ENCODE measurements at places on chromosomes 3 and 15.
A peak's percentile ranks its signal among the peaks of the same experiment; 100 is the strongest.

GRCh38 chr3:71421820-71422566, 161.5 kb downstream of the FOXP1 start:
- no peak for DNase-seq

GRCh38 chr3:45413172-45413765, 24.9 kb downstream of the LARS2 start:
- no peak for DNase-seq

GRCh38 chr15:33492434-33493052, 181.8 kb downstream of the RYR3 start:
- DNase-seq = no peak

GRCh38 chr15:25862472-25863110, 536 bp downstream of the ATP10A start:
- DNase-seq = no peak

- DNase-seq = peak; percentile 28
These were observed 50.3 kb downstream of the LHFPL4 start for GRCh38 chr3:9503283-9503682.

GRCh38 chr3:274927-275326, 78.4 kb downstream of the CHL1 start:
- DNase-seq = no peak

DNA sequence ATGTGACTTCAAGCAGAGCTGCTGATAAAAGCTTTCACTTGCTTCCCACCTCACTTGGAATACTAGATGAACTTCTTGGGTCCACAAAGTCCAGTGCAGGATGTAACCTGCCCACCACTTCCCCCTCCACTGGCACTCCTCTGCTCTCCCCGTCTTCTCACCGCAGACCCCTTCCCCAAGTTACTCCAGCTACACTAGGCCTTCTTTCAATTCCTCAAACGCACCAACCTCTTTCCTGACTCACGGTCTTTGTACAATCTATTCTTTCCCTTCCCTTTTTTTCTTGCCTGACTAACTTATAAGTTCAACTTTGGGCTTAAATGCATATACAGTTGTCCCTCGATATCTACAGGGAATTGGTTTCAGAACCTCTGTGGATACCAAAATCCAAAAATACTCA, 5.2 kb upstream of the ATP13A3 start:
- no peak for DNase-seq

DNA sequence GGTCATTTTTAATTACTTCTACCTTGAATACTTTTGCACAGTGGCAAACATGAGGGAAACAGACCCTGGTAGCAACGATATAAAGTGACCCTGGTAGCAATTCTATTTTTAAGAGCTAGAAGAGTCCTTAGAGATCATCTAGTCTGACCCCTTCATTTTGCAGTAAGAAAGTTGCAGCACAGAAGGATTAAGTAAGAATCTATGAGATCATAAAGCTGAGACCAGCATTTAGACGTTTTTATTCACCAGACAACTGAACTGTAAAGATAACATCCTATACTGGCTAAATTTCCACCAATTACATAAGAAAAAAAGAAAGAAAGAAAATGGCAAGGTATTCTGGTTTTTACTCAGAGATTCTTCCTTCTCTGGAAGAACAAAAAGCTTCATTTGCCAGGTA, 49.9 kb downstream of the LRRFIP2 start:
- DNase-seq = no peak

DNA sequence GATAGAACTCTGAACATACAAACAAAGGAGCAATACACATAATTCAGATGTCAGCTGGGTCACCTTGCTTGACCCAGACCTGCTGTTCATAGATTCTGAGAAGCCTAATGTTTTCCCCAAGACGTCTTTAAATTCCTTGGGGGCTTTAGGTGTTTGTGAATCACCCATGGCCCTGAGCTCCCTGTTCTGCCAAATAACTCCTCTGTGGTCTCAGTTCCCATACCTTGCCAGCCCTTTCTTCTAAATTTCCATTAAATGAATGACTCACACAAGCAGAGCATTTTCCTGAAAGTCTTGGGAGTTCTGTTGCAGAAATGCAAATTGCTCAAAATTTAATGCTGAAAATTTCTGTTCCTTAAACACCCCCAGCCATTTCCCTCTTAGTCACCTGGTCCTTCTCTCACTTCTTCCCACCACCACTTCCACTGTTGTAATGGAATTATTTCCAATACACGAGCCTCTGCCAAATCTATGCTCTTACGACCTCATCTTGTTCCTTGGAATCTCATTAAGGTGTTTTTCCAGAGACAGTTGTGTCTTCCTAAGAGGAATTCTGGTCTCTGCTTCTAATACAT, 33.4 kb upstream of the PSMD6 start:
- no peak for DNase-seq

DNA sequence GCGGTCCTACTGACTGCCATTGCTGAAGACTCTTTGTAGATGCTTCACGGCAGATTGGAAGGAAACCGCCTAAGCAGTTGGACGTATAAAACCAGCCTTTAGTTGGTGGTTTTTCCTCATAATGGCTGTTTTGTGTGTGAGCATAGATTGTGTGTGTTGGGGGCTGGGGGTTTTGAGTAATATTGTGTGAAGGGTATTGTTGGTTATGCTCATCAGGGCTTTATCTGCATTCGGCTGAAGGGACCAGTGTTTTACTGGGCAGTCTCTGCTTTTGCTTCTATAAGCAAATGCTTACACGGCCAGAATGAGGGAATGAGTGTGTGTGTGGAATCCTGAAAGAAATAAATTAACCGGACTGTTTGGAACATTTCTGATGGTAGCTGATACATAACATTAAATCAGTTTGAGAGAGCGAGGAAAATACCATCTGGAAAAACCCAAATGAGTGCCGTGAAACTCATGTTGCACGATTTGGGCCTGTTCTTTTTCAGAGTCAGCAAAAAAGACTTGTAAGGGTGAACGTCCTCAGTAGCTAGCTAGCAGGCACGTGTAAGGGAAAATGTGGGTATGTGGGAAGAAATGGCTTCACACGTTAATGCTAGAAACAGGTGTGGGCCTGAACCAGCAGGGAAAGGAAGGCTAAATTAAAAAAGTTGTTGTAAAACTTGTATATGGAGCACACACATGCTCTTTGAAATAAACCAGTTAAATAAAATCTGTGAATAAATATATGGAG, 1.9 kb downstream of the MITF start:
- no peak for DNase-seq

- DNase-seq = no peak
These were observed 9.2 kb upstream of the EPHA3 start for GRCh38 chr3:89098173-89098572.

DNA sequence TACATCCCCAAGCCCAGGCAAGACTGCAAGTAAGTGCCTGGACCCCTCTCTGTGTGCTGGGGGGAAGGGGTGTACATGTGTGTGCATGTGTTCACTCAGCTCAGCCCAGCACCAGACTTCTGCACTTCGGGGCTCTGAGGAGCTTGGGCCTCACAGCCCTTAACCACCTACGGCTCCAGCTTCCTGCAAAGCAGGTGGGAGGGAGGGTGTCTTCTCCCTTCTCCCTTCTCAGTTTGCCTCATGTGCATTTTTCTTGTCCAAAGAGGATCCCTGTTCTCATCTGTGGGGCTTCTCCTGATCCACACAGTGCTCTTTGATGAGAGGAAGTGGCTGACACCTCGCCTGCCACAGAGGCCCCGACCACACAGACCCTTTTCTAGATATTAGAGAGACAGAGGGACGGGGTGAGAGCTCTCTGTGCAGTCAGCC, 69.3 kb downstream of the MESD start:
- no peak for DNase-seq

DNA sequence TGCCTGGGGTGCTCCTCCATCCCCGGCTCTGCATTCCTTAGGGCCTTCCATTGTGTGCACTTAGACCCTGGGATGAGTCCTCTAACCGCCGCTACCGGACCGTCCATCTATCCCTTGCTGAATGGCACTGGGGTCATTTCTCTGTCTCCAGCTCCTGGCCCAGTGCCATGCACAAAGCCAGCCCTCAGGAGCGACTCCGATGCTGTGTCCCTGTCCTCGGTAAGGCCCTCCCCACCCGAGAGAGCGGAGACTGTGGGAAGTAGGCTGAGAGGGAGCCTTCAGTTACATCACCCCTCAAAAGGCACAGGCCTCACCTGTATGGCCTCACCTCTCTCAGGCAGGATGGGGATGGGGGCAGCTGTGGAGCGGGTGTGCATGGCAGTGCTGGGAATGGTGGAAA, 33.8 kb downstream of the MUC4 start:
- no peak for DNase-seq

GRCh38 chr3:141365201-141365600, 3.1 kb upstream of the ZBTB38 start:
- DNase-seq = no peak

DNA sequence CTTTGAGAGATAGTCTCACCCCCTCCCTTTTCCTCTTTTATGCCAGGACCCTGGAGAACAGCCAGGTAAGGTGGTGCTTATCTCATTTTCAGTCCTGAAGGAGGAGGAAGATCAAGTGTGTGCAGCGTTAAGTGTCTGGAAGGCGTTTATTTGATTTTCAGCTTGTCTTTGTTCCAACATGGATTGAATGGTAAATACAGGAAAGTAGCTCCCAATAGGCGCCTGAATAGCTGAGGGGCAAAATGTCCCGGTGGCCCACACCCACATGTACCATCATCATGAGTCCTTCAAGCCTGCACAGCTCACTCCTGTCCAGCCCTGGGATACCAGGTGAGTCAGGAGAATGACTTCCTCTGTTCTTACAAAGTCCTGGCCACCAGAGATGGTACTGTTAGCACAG, 73.5 kb downstream of the CEMIP start:
- no peak for DNase-seq

GRCh38 chr3:148938936-148939335, 52.4 kb upstream of the GYG1 start:
- no peak for DNase-seq

GRCh38 chr3:2360815-2361214, 262.1 kb downstream of the CNTN4 start:
- no peak for DNase-seq

DNA sequence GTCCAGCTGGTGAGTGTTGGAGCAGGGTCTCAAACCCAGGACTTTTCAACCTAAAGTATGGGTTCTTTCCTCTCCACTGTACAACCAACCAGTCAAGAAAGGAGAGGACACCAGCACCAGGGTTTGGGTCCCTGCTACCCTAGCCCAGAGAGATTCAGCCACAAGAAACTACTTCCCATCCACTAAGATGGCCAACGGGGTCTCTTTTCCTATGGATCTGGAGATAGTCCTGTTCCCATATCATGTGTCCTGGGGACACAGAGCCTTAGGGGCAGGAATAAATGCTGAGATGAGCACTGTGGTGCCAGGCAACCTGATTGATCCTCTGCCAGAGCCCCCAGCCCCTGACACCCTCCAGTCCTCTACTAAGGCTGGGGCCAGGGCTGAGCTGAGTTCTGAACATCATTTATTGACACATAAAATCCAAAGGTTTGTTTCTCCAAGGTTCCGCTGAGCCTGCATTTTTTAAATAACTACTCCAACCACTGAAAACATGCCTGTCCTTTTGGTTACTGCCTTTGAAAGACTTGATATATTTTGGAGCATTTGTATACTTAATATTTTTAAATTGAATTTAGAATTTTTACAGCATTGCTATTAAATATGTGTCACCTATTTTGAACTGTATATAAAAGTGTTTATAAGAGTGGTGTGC, 26.0 kb downstream of the MRPL46 start:
- DNase-seq = no peak

GRCh38 chr3:32643354-32643753, 41.6 kb upstream of the CNOT10 start:
- DNase-seq = no peak
